Stimulated activated CD4-positive, alpha-beta T cell treated with anti-CD3 and anti-CD28 coated beads, Interleukin-1b, Interleukin-23, amount 100 ng/mL, for 48 hours (primary cell): ENCODE measurements at places on chromosomes 7 and 10.

DNA sequence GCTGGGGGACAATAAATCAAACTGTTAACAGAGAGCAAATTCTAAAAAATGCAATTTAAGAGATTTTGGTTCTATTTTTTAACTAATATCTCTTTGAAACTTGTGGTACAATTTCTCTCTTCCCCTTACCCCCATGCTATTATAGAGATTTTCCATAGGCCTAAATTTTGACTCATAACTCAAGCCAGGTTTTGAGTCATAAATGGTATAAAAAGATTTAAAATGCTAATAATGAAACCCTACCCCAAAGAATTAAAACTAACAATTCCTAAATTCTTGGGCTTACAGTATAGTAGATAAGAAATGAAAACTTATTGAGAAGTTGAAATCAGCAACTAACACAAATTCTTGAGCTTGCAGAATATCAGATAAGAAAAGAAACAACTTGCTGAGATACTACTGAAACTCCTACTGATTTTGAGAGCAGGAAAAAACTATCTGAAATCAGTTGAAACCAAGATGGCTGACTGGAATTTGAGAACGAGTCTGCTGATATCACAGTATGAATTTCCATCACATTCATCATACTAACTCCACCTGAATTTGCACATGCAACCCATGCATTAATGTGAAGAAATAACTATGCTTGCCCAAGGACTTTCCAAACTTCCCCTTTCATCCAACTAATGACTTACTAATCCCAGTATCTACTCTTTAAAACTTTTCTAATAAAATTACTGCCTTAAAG, 36.3 kb downstream of the POT1 start:
- DNase-seq: no peak

DNA sequence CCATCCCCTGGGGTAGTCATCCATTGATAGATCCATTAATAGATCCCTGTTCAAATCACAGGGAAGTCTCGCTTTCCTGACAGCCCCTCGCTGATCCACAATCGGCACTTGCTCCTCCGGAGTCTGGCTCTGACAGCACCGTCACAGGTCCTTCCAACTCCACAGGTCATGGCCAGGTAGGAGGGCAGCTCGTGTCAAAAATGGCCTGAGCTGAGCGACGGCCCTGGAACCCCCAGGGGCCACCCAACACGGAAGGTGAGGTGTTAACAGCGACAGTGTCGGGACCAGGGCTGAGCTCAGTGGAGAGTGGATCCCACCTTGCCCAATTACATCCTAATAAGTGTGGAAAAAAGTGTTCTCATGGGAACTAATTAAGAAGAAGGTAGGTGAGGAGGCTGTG, 219.8 kb downstream of the TCERG1L start:
- no peak for DNase-seq

DNA sequence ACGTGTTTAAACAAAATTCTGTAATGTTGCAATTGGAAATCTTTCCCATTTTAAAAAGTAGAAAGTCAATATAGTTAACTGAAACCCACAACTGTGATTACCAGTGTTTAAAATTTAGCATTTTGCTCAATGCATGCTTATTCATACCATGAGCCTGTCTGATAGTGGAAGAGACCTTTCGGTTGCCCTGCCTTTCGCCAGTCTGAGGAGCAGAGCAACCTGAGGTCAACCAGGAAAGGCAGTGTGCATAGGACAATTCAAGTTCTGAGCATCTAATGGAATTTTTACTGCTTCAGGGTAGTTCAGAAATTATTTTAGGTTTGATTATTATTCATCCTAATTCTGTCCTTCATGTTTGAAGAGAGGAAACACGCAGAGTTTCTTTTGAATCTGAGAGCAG, 100.8 kb downstream of the CUBN start:
- no peak for DNase-seq

DNA sequence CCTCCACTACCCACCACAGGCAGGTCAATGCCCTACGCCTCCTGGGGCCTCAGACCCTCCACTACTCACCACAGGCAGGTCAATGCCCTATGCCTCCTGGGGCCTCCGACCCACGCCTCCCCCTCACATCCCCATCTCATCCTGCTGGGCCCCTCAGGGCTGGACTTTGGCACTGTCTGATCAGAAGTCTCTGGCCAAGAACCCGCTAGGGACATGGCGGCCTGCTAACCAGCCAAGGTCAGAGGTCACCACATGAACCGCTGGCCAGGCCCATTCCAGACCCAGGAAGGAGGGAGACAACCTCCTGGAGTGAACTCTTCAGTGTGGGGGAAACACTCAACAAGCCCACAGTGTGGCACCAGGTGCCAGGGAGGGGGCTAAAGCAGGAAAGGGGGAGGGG, 55.8 kb downstream of the STK32C start:
- DNase-seq: no peak

- DNase-seq: no peak
Measured at GRCh38 chr10:1432161-1432560, 305.2 kb downstream of the ADARB2 start.

GRCh38 chr7:132799081-132799413, 222.8 kb upstream of the PLXNA4 start:
- no peak for DNase-seq

- no peak for DNase-seq
Measured at GRCh38 chr10:119677904-119678755, 26.9 kb downstream of the BAG3 start.

DNA sequence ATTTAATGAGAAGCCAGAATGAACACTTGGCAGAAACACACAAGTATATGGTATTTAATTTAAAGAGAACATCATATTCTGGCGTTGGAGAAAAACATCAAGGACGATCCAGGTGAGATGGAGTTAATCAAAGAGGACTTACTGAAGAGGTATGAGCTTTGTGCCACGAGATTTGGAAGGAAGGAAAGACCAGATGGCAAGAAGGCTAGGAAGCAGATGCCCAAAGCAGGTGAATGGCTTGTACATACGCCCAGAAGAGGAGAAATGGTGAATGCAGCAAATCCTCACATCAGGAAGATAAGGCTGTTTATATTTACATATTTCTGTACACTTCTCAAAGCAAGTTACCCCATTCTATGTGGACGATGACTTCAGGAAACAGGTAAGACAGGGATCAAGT, 163.9 kb upstream of the PLXNA4 start:
- no peak for DNase-seq

GRCh38 chr7:149682038-149682437, 91.3 kb downstream of the ZNF467 start:
- DNase-seq: no peak

GRCh38 chr7:116672596-116673456, 830 bp downstream of the MET start:
- DNase-seq: no peak

DNA sequence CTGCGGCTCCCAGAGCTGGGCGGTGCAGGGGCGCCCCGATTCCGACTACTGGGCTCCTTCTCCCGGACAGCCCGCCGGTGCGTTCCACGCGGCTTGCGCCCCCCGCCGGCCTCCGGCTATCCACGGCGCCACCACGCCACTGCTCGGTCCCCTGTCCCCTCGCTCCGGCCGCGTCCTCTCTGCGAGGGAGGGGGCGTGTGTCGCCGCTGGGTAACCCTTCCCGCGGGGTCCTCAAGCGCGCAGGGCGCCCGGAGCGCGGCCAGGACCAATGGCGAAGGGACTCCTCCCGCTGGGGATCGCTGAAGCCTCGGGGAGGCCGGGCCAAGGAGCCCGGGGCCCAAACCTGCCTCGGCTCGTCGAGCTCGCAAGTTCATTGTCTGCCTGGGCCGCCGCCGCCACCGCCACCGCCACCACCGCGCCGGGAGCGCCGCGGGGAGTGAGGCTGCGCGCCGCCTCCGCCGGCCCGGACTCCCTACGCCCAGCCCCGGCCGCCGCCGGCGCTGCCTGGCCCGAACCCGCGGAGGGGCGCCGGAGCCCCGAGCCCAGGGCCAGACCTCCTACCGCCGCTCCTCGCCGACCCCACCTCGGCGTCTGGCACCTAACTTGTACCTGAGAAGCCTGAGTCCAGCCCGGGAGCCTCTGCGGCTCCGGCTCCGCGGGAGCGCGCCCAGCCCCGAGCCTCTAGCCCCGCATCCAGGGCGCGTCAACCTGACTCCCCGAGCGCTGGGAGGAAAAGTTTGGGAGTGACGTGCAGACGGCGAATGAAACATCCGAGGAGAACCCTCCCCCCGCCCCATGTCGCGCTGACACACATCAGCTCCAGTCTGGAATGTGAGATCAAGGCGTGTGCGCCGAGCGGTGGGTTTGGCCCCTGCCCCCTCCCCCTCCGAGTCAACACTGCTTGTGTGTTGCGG, at the start of gene CHST15:
Gene CHST15, minus strand, starts transcription at position 739 of the 914 bp plus-strand sequence. CDS start 47,386 bp downstream, outside the sequence.
- DNase-seq: no peak

GRCh38 chr10:20615395-20615794, 281.7 kb downstream of the NEBL start:
- DNase-seq: no peak

- no peak for DNase-seq
Measured at GRCh38 chr10:72334196-72334824, 20.4 kb downstream of the DNAJB12 start.

DNA sequence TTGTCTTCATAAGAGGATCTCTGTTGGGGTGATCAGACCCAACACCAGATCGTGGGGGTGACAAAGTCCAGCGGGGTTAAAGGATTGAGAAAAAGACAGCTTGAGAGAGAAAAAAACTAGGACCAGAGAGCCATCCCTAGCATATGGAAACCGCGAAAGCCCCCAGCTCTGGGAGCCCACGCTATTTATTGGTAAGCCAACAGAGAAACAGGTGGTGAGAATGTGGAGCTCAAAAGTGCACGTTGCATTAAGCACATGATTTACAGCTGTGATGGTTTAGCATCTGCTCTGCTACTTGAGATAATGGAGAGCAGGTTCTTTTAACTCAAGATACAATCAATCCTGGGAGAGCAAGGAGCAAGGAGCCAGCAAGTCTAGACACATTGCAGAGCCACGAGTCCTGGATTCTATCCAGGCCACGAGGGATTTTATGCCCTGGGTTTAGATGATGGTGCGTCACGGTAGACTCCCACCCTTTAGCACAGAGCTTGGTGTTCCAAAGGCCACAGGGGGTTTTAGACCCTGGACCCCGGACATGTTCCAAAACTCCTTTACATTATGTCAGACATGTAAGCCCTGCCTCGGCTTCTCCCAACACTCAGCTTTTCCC, 755.2 kb upstream of the SORCS1 start:
- DNase-seq: no peak

GRCh38 chr7:105044449-105045070, 30.6 kb downstream of the KMT2E start:
- DNase-seq: no peak

DNA sequence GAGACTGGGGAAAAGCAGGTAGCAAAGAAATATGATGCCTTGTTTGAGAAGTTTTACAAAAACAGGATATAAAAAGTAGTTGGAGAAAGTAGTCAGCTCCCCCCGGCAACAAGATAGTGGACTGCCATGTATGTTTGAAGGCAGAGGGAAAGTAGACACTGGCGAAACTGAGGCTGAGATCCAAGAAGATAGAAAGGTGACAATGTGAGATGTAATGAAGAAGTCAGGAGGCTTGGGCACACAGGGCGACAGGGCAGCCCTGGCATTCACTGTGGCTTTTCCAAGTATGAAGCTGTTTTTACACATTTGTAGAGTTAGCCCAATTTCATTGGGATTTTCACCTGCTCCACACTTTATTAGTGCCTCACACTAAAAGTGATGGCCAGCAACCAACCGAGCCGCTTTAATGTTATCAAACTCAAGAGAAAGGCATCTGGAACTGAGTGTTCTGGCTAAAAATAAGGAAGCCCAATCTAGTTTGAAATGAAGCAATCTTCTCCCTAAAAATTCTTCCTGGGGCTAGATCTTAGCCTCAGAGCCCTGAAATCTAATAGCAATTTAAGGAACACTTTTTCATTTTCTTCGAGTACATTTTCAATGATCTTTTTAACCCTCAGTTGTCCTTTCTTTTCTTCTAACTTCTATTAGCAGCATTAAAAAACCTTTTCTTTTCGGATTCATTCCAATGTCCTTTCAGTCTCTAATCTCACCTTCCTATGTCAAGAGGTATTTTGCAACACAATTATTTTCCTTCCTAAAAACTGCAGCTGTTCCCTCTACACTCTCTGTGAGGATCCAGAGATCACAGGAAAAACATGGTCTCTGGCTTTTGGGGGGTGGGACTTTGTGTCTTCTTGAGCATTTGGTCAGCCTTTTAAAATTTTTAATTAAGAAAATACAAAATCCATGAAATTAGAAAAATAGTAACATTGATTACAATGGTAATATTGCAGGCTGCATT, 108.0 kb downstream of the RNLS start:
- no peak for DNase-seq

- DNase-seq: no peak
Measured at GRCh38 chr10:126240483-126240882, 147.8 kb downstream of the ADAM12 start.

- no peak for DNase-seq
Measured at GRCh38 chr7:81884817-81885216, 115.0 kb upstream of the HGF start.

DNA sequence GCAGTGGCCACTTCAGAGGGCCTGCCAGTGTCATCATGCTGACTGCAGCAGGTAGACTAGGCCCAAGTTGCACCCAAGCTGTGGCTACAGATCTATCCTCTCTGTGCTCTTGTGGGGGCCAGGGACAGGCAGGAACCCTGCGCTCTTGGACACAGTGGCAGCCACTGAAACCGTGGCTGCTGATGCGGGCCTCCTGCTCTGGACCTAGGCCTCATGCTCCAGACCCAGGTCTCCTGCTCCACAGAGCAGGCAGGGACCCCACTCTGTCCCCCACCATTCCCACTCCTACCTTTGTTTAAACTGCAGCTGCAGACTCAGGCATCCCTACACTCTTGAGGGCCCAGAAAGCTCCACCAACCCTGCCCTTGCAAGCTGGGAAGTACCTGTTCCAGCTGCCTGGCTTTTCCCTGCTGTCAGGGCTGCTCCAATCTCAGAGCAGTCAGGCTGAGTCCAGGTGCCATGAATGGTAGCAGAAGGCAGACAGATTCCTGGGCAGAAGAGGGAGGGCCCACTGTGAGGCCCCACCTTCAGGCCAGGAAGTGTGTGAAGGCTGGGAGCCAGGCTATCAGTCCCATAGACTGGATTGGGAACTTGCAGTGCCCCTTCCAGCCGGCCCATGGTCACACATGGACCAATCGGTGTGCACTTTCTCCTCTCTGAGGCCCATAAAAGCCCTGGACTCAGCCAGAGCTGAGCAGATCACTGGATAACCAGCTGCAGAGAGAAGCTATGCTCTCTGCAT, 634.0 kb upstream of the SEMA3D start:
- DNase-seq: no peak

GRCh38 chr7:2473496-2474180, 2.6 kb downstream of the GRIFIN start:
- DNase-seq: no peak

GRCh38 chr7:53094191-53094590, 58.8 kb downstream of the POM121L12 start:
- DNase-seq: no peak

DNA sequence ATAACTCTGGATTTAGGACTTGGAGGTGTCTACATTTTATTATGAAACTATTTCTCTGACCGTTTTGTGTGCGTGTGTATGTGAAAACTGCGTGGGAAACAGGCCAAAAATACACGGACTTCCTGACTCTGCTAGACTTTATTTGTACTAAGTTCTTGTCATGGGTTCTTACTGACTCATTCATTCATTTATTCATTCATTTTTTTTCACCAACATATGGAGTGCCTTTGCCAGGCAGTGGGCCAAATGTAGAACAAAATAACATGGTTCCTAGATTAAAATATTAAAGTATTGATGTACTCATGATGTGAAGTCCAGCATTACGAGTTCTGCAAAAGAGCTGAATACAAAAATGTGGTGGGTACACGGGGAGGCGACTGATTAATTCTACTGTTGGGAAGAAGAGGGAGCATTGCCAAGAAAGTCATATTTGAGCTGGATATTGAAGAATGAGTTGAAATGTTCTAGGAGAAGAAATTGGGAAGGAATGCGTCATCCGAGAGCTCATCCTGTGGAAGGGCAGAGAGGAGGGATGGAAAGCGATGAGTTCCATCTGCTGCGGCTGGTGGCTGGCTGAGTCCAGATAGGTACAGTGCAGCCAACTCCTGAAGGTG, 24.6 kb downstream of the CACNB2 start:
- no peak for DNase-seq
